G401 (cell line): ENCODE measurements at places on chromosomes 13 and 19.

DNA sequence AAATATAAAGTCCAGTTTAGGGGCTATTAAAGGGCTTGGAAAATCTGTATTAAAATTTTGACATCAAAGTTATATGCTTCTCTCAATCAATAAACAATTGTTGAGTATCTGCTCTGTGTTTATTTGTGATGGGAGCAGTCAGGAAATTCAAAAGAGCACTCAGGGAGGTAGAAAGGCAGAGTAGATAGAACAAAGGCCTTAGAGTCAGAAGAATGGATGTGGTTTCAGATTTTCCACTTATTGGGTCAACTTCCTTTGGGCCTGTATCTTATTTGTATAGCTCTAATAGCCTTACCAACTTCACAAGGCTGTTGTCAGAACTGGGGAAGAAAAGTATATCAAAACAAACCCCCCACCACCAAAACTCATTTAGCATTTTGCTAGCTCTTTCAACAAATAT is 302.6 kb downstream of the SPRY2 start:
- DNase-seq, result no peak

GRCh38 chr13:98214008-98214643 is 37.1 kb upstream of the RNF113B start:
- no peak for DNase-seq

DNA sequence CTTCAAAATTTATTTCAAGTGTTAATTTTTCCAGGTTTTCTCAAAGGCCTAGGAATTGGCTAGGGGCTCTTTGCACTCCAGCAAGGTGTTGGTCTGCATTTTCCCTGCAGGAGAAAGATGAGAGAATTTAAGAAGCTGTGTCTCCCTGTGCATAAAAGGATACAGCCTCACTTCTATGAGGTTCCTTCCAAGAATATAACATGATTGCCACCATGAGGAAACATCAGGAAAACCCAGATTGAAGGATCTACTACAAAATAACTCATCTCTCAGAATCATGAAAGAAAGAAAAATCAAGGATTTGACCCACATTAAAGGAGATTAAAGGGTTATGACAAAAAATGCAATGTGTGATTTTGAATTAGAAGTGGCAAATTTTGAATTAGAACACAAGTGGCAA is 69.9 kb downstream of the RUBCNL start:
- no peak for DNase-seq

GRCh38 chr13:100022798-100023197 is 41.2 kb downstream of the ZIC2 start:
- DNase-seq, result no peak
